Glutamatergic neuron (in vitro differentiated cells): ENCODE measurements at places on chromosomes 1 and 21. TPM values are rescaled to one million over a fixed set of nuclear protein-coding genes. Genes with fewer than 3 reads are reported as not detected.
A peak's percentile ranks its signal among the peaks of the same experiment; 100 is the strongest.

DNA sequence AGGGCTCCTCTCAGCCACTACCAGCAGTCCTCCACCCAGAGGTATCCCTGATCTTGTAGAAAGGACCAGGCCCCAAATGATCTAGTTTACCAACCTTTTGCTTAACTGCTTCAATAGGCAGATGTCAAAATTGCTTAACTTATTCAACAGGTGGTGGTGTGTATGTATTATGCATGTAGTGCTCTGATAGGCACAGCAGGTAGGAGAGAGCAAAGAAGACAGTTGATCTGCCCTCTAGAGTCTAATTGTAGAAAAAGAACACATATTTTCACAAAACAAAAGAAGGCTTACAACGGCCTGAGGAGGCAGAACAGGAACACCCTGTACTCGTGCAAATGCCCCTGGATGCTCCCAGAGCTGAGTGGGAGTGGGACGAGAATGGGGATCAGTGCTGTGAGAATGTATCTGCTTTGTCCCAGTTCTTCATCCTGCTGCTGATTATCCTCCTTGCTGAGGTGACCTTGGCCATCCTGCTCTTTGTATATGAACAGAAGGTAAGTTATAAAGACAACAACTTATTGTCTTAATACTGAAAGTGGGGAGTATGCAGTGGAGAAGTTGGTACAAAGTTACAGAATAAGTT, 21.1 kb downstream of the CD53 start:
- DNase-seq = no peak

DNA sequence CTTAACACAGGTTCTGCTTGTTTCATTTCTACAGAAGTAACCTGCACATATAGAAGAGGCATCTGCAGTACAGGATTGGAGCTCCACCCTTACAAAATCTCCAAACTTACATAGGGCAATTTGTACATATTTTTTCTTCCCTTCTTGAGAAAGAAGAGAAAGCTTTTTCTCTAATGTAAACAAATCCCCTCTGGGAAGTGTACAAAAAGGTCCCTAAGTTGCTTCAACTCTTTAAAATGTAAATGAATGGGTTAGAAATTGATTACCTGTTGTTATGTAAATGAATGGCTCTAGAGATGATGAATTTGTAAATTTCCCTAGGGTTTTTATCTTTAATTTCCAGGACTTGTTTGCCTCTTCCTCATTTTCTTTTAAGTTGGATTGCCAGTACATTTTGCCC, 1183.7 kb downstream of the MRPL39 start:
- no peak for DNase-seq

DNA sequence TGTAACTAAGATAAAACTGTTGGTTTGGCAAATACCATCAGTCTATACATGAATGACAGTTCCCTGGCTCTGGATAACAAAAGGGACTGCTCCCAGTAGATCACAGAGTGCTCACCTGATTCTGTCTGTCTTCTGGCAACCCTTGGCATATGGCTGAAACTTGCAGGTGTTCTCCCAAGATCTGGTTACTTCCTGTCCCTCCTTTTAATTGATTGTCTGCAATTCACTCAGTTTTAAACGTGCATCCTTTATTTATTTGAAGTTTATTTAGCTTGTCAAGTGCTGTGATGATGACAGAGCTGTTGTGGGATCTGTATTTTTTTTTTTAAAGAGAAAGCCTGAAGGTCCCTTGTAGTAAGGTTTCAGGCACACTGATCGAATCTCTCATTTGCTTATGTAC, 3.4 kb downstream of the KCNA3 start:
- DNase-seq = no peak

- DNase-seq = no peak
Observed at GRCh38 chr1:112798292-112798691, 83.2 kb upstream of the PPM1J start.

DNA sequence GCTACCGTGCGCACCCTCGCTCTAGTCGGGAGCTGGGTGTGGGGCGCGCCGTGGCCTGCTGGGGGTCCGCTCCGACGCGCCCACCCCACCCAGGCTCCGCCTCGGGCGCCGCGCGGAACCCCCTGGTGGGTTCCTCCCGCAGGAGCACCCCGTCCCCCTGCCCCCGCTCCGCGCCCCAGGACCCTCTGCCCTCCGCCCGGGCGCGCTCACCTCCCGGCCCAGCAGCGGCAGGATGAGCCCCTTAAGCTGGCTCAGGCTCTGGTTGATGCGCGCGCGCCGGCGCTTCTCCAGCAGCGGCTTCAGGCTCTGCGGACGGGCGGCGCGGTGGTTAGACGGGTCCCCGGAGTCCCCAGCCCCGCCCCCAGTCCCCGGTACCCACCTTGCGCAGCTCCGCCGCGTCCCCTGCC, 319 bp downstream of the HES2 start:
- peak; percentile 77 for DNase-seq

- DNase-seq = no peak
Observed at GRCh38 chr1:245092638-245092976, 62.2 kb upstream of the KIF26B start.

DNA sequence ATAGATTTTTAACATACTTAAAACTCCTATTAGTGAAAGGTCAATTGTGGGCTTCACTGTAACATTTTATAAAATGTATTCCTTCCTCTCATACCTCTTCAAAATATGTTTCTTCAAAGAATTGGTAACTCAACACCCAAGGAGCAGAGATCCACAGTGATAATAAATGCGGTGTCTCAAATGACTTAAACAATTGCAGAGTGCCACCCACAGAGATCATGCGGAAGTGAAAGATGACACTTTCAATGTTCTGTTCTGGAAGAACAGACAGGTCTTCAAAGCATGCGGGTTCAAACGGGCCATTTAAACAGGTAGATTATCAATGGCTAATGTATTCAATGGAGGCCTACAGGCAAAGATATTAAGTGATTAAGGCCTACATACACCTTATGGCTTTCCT, 157.0 kb upstream of the GREM2 start:
- no peak for DNase-seq

DNA sequence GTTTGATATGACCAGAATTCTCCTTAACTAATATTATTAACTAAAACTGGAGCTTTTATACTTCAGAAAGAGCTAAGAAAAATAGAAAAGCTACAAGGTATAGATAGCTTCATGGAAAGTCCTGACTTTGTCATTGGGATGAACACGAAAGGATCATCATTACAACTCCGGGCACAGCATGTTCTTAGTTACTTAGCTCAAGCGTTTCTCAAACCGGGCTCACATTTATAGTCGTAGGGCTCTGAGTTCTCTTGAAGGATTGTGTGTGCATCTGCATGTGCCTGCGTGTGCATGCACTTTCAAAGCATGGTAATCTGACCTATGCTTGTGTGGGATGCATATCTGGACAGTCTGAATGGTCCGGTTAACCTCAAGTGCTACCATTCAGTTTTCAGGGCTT, 20.4 kb upstream of the MAP10 start:
- DNase-seq = no peak

- no peak for DNase-seq
Observed at GRCh38 chr1:9244501-9245229, 10.1 kb downstream of the H6PD start.

DNA sequence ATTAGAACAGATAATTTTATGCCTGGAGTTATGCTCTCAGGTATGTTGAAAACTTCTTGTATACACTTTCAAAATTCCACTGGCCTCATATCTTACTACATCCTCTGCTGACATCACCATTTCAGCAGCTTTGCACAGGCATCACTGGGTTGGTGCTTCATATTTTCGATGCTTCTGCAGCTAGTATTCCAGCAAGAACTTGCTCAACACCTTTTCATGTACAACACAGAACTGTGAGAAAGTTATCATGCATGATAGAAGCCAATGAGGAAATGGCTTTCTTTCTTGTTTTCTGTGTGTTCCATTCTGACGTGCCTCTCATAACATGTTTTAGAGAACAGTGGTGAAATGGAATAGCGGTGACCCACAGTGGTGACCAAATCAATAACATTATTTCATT, 5.1 kb upstream of the GBP5 start:
- DNase-seq = no peak

DNA sequence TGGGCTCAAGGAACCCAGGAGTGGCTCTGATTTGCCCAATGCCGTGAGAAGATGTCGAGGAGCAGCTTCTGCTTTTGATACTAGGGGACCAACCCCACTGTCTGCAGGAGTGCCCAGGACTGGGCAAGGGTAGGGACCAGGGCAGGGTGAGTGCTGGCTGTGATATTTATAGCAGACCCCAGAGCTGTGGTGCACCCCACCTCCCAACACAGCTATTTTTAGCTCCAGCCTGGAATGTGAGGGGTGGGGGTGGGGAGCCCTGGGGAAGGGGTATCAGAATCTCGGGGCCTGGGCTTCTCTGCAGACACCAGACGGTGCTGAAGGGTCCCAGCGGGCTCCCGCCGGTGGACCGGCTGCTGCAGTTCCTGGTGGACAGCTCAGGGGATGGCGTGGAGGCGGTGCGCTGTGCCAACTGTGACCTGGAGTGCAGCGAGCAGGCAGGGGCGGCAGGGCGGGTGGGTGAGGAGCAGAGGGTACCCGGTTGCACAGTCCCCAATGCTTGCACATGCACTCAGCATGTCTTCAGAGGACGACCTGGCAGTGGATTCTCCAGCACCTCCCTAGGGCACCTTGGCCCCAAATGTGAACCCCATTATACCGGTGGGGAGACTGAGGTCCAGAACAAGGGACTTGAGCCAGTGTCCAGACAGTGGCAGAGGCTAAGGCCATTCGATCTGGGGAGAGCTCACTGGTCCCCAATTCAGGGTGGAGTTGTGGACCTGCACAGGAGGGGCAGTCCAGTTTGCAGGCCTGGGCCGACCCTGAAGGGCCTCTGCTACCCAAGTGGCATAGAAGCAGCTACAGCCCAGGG, 1.4 kb downstream of the RNF207 start:
- no peak for DNase-seq

GRCh38 chr1:35220976-35221375, 28.0 kb upstream of the SFPQ start:
- no peak for DNase-seq

GRCh38 chr1:25430967-25431881, 527 bp downstream of the MACO1 start:
- peak; percentile 60 for DNase-seq

DNA sequence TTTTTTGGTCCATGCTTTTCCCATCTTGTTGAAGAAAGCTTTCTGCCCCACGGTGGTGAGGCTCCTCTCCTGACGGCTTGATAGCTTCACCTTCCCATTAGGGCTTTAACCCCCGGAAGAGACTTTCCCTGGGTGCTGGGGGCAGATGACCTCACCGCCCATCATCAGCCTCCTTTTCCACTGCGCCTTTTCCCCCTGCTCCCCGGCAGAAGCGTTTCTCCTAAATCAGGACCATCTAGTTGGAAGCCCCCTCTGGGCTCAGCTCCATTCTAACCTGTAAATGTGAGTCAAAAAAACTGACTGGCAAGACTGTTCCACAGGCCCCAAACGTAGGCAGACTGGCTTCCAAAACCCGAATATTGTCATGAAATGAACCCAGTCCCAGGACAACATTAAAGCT, 6.7 kb downstream of the POFUT2 start:
- no peak for DNase-seq

DNA sequence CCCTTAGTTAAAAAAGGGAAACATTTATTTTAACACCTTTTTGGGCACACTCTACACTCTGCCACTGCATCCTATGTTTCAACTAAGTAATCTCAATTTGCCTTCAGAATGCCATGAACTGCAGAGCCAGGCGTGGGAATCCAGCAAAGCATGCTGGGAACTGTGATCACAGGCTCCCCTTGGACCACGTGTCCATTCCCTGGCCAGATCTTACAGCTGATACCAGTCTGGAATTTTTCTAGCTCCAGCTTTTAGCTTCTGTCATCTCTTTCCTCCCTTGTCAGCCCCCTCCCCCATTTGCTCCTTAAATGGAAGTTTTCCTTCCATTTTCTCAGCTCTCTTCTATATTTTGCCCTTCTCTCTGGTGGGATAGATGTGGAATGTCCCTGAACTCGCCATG, 29.4 kb downstream of the RCSD1 start:
- DNase-seq = no peak

- no peak for DNase-seq
Observed at GRCh38 chr1:235101558-235102258, 26.9 kb downstream of the TOMM20 start.

- DNase-seq = no peak
Observed at GRCh38 chr1:248828845-248829244, 3.1 kb upstream of the SH3BP5L start.

DNA sequence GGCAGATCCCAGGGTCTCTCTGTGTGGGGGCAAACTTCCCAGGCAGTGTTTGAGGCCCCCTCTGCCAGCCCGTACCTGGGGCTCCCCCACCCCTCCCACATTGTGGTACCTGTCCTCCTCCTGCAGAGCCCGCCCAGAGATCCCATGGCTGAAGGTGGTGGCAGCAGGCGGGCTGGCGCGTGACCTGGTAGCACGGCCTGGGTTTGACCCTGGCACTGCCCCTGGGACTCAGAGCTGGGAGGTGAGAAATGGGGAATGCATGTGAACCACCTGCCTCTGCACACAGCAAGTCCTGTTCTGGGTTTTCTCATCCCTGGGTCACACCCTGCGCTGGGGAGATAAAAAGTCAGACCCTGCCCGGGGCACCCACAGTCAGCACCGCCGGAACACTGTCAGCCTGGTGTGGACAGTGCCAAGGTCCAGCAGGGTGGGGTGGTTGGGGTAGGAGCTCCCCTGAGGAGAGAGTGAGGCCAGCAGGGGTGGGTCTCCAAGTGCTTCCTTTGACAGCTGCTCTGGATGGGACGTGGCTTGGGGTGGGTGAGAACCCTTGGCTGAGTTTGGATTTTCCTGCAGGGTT, 11.8 kb downstream of the AGRN start:
- no peak for DNase-seq

- no peak for DNase-seq
Observed at GRCh38 chr1:6948416-6948815, 163.2 kb downstream of the CAMTA1 start.

GRCh38 chr1:1117469-1117831, 1.6 kb upstream of the C1orf159 start:
- DNase-seq = no peak

DNA sequence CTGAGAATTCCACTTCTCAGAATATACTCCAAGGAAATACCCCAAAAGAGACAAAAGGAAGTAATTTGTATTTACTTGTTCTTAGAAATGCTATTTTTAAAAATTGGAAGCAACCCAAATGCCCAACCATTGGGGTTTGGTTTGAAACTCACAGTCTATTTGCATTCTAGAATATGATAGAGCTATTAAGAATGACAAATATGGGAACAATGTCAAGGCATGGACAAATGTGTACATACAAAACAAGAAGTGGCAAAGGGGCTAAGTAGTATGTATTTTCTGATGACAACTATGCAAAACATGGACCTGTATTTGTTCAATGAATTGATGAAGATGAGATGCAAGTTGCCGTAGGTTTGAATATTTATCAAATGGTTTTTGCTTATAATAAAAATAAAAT, 32.8 kb downstream of the KCNA2 start:
- DNase-seq = no peak

GRCh38 chr1:192888574-192888973, 79.7 kb downstream of the RGS2 start:
- no peak for DNase-seq

- no peak for DNase-seq
Observed at GRCh38 chr1:208445758-208446203, 201.6 kb upstream of the PLXNA2 start.

- no peak for DNase-seq
Observed at GRCh38 chr1:62401034-62401760, 35.7 kb upstream of the USP1 start.

The RNASEL gene
- 1.3 TPM for total RNA-seq

The S100A12 gene
- not detected for total RNA-seq

The TEDDM1 gene
- not detected for total RNA-seq

The P3H1 gene
- 86.0 TPM for total RNA-seq

The CSMD2 gene
- total RNA-seq = 0.27 TPM

The PLCH2 gene
- 61.4 TPM for total RNA-seq

The CR2 gene
- not detected for total RNA-seq
